ENCODE measurements at places on chromosomes 2 and 18.

- no peak for DNase-seq
Measured at GRCh38 chr2:79830501-79830900, 317.6 kb downstream of the CTNNA2 start.

- DNase-seq = peak; percentile 35
Measured at GRCh38 chr2:20350041-20350712, 467 bp downstream of the PUM2 start.

GRCh38 chr2:48915227-48915626, 159.7 kb upstream of the LHCGR start:
- DNase-seq = no peak

DNA sequence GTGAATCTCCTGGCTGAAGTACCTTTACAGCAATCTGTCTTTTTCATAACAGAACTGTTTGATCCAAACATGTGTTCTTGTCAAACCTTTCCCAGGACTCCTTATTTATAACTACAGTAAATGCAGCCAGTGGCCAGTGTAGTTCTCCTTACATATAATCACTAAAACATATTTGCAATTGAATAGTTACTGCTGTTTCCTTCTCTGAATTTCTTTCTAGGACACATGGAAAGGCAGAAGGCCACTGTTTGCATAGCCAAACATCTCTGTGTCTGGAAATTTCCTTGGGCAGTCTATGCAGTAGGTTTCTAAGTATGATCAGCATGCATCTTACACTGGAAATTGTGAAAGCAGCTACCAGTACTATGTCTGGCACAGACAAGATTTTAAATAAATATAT, 57.4 kb upstream of the COL3A1 start:
- DNase-seq = no peak

GRCh38 chr2:10514743-10515142, 66.6 kb upstream of the ODC1 start:
- no peak for DNase-seq

- no peak for DNase-seq
Measured at GRCh38 chr2:236499691-236500578, 69.7 kb upstream of the ACKR3 start.

DNA sequence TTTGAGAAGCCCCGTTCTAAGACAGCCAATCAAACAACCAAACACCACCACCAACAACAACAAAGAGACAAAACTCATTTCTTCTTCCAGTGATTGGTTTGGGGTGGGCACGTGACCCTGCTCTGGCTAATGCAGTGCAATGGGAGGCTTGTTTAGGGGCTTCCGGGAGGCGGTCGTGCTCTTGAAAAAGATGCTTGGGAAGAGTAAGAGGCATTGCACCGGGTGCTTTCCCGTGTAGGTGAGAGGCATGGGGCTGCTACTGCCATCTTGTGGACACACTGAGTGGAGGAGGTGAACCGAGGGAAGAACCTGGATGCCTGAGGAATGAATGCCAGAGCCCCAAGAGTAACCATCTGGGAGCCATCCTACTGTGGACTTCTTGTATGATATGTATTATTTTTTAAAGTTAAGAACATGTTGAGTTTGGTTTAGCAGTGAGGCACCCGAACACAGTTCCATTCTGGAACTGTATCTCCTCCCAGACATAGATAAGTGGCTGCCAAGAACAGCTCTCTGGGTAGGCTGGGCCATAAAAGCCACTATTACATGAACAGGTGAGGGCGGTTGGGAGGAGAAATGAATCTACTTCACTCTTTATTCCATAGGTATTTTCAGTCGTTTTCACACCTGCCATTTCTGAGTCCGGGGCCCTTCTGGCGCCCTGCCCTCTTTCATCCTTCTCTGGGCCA, 19.1 kb upstream of the ARHGAP25 start:
- no peak for DNase-seq

DNA sequence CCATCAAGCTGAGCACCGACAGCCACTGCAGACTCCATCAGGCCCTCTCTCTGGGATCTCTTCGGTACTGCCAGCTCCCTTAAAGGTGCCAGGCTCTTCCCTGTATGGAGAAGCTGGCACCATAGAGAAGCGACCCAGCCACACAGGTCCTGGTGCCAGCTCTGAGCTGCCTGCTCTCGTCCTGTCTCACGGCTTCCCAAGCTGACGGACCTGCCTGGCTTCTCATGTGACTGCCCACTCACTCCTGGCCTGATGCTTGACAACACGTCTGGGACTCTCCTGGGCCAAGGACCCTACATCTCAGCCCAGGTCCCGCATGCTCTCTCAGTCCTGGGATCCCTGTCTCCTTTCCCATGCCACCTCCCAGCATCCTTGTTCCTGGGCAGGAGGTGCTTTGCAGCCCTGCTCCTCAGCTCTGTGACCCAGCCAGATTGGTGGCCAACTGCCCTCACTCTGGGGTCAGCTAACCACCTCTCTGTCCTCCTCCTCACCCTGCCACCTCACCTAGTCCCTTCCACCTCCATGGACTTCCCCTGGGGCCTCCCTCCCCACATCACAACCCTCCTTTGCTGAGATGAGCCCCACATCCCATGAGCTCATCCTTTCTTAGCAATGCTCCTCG, 12.5 kb upstream of the ATOH8 start:
- DNase-seq = no peak

GRCh38 chr2:178542161-178542560, 61.9 kb downstream of the PLEKHA3 start:
- no peak for DNase-seq

GRCh38 chr2:109134741-109135358, 5.8 kb downstream of the SH3RF3 start:
- DNase-seq = no peak

- DNase-seq = no peak
Measured at GRCh38 chr2:196066291-196067087, 2.1 kb downstream of the DNAH7 start.

DNA sequence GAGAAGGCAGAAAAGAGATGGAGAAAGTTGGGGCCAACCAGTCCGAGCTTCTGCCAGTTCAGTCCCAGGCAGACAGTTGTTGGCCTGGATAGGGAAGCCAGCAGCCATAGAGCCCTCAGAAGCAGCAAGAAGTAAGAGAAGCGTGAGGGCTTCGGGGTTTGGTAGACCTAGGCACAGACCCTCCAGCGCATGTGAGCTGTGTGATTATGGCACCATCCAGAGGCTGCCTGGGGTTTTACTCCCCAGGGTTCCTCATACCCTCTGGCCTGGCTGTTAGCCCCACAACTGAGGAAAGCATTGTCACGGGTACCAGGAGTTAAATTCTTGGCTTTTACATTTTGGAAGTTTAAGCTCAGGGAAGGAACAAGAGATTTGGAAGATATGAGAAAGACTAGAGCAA, 93.7 kb upstream of the RAB6C start:
- DNase-seq = no peak

GRCh38 chr2:54965425-54965824, 84.8 kb downstream of the RTN4 start:
- DNase-seq = no peak

- DNase-seq = no peak
Measured at GRCh38 chr2:98468621-98469236, 24.1 kb downstream of the INPP4A start.

GRCh38 chr2:110768591-110768990, 36.2 kb downstream of the ACOXL start:
- DNase-seq = no peak

GRCh38 chr2:189287982-189288521, 108.5 kb upstream of the COL5A2 start:
- DNase-seq = no peak

DNA sequence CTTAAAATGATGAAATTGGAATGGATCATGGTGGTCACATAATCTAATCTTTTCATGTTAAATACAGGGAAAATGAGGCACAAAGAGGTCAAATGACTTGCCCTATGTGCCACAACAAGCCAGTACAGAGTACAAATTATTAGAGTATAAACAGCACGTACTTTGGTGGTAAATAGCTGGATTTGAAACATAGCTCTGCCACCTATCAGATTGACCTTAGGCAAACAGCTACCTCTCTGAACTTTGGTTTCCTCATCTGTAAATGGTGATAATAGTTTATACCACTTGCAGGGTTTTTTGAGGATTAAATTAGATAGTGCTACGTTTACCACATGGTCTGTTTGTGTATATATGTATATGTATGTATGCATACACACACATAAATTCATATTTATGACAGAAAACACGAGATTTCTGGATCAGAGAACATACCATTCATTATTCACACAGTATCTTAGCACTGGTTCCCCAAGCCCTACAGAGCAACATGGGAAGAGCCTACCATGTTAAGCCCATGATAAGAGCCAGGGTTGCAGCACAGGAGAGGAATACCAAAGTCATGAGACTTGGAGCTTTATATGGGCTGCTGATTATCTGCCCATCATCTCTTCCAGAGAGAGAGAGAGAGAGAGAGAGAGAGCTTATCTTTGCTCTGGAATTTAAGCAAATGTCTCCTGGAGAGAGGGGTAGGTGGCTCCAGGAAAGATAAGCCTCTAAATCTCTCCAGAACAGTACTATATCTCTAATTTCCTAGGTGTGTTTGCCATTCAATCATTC, 73.5 kb downstream of the MDH1 start:
- no peak for DNase-seq

GRCh38 chr2:240619506-240620148, 5.7 kb upstream of the GPR35 start:
- no peak for DNase-seq

GRCh38 chr2:176833671-176834070, 378.9 kb upstream of the HNRNPA3 start:
- DNase-seq = no peak

DNA sequence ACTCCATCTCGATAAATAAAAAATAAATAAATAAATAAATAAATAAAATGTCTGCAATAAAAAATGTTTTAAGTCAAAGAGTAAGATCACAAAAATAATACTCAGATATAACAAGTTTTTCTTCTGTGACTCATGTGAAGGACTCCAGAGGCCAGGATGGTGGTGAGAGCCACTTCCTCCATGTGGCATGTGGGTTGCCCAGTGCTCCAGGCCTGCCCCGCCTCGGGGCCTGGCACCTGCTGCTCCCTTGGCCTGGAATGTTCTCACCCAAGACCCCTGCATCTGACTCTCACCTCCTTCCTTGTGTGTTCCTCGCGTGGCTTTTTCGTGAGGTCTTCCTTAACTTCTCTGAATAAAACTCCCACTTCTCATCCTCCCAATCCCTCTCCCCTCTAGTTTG, 77.4 kb upstream of the LDLRAD4 start:
- DNase-seq = no peak

DNA sequence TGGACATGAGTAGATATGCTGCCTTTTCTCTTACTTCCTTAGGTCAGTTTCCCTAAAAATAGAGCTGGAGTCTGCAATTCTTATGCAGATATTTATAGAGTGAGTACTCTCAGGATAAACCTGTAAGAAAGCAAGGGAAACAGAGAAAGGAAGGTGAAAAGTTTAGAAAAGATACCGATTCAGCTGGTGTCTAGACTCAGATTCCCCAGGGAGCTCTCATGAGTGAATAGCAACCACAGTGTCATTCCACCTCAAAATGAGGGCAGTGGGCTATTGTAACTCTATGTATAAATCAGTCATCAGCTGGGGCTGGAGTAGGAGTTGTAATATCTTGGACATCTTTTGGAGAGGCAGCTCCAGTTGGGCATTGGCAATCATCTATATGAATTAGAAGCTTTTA, 1485.1 kb upstream of the TMEFF2 start:
- no peak for DNase-seq

DNA sequence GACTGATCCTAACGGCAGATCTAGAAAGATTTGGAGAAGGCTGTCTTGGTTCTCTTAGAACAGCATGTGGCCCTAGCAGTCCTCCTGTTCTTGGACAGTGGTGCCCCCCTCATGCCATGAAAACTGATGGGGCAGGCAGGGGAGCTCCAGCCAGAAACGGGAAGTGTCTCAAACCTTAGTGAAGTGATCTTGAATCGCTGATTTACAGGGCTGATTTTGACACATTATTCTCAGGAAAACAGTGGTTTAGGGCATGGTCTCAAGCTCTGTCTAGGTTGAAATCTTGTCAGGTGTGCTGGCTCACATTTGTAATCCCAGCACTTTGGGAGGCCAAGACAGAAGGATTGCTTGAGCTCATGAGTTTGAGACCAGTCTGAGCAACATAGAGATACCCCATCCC, 37.8 kb downstream of the SRSF7 start:
- DNase-seq = no peak

DNA sequence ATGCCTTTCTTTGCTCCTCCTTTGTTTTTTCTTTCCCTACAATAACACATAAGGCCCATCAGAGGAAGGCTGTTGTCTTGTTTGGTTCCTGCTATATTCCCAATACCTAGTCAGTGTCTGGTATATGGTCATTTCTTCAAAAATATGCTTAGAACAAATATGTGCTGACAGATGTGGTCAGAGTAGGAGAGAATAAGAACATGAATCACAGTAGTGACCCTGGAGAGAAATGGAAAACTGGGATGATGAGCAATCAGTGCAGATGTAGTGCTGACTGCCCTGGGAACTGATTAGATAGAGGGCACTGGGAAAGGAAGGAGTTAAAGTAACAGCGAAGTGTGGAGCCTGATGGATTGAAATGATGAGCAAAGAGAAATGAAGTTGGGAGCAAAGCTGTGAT, 189.4 kb upstream of the LHCGR start:
- DNase-seq = no peak

DNA sequence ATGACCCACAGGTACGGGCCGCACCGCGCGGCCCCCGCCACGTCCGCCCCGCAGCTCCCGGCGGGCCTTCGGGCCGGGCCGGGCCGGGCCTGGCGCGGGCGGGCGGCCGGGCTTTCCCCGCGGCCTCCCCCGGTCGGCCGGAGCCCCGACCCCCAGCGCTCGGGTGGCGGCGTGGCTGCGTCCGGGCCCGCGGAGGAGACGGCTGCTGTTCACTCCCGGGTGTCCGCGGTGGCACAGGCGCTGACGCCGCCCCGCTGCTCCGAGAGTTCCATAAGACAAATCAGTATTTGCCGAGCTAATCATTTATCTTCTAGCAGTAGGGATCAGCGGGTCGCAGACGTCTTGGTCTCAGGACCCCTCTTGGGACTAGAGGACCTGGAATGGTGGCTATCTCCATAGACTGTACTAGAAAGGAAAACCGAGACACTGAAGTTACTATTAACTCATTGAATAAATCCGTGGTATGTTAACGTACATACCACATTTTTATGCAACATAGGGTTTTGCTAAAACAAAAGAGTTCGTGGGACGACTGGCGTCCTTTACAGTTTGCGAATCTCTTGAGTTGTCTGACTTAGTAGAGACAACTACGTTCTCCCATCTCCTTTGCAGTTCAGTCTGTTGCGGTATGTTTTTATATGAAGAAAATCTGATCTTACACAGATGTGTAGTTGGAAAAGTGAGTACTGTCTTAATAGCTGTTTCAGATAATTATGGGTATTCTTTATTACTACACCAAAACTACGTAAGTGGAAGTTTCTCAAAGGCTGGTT, 500 bp downstream of the LIMS1 start:
- DNase-seq = peak; percentile 15

GRCh38 chr18:45243340-45244110, 371.8 kb upstream of the SLC14A2 start:
- no peak for DNase-seq

GRCh38 chr2:6493669-6494068, 372.0 kb downstream of the CMPK2 start:
- DNase-seq = no peak

DNA sequence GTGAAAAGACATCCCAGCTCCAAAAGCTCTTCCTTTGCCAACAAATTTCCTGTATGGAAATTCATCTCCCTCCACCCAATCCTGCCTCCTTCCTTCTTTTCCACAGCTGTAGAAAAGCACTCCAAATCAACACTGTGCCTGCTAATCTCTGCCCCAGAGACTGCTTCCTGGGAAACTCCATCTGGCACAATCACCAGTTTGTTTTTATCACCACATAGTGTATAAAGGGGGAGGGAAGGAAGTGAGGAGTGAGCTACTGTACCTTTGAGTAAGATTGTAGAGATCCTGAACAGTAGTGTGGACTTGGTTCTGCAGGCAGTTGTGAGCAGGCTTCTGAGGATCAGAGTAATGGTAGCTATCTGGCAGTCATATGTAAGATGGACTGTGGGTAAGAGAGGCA, 14.7 kb upstream of the FAM237A start:
- no peak for DNase-seq

Measured in central memory CD8-positive, alpha-beta T cell (primary cell).